Stimulated activated CD4-positive, alpha-beta T cell treated with anti-CD3 and anti-CD28 coated beads, Interleukin-1b, Interleukin-23, amount 100 ng/mL, for 1 hour (primary cell): ENCODE measurements at places on chromosomes 5 and 9.

GRCh38 chr5:134503088-134503936 lies 22.2 kb upstream of the JADE2 start:
- peak; percentile 20 for DNase-seq

DNA sequence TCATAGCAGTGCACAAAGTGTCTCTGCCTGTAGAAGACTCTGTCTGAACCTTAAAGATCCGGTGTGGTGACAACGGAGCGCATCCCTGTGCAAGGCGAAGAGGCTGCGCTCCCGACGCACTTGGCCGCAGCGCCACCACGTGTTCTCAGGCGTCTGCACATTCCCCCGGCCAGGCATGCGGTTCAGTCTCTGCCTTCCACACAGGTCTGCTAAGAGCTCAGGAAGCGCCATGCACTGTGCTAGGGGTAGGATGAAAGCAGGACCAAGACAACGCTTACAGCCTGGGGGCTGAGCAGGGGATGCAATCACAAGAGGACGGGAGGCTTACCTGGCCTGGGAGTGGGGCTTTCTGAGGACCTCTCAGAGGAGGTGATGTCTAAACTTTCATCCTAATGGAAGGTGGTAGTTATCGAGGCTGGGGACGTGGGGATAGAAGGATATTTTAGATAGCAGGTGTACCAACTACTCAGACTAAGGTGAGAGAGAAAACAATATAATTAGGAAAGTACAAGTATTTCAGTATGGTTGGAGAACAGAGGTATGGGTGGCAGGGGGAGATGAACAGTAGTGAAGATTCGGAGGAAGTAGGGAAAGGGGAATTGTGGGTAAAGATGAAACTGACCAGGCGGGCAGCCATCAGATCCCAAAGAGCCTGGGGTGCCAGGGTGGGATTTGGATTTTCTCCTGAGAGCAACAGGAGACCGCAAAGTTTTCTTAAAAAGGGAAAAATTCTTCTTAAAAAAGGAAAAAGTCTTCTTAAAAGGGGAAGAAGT lies 13.3 kb downstream of the CAPSL start:
- DNase-seq = peak; percentile 59

GRCh38 chr5:31047621-31048020 lies 145.9 kb upstream of the CDH6 start:
- DNase-seq = no peak

DNA sequence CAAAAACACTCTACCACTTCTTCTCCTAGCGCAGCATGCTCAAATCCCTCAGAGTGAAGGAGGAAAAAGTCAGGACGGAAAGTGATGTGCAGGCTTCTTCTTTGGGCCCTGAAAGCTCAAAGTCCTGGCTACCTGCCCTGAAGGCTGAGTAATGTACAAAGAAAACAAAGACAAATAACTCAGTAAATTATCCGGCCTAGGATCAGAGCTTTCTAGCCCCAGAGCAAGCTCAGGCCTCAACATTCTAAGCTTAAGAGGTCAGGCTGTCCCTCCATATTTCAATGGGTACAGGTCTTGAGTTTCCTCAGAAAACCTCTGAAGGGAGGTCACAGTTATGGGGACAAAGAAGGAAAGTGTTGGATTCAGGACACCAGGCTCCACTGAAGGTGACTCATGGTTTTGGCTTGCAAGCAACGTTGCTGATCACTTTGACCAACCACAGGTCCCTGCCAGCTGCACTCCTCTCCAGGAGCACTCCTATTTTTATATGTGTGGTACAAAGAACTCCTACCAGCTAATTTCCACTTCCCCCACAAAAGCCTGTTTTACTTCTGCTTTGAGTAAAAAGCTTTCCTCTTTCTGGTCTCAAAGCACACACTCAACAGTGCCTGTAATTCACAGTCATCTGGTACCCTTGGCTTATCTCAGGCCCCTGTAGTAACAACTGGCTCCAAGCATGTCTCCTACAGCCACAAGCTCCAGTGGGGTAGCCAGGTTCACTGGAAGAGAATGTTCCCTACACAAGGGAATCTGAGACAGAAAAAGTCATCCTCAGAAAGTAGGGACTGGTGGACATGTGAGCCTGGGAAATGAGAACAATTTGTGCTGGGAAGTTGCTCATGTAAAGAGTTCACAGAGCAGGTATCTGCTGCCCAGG lies 115.7 kb downstream of the UGCG start:
- no peak for DNase-seq

- DNase-seq = no peak
These were observed 11.5 kb downstream of the FSD1L start for GRCh38 chr9:105459336-105459735.

GRCh38 chr5:1474183-1474839 lies 29.1 kb upstream of the SLC6A3 start:
- no peak for DNase-seq

DNA sequence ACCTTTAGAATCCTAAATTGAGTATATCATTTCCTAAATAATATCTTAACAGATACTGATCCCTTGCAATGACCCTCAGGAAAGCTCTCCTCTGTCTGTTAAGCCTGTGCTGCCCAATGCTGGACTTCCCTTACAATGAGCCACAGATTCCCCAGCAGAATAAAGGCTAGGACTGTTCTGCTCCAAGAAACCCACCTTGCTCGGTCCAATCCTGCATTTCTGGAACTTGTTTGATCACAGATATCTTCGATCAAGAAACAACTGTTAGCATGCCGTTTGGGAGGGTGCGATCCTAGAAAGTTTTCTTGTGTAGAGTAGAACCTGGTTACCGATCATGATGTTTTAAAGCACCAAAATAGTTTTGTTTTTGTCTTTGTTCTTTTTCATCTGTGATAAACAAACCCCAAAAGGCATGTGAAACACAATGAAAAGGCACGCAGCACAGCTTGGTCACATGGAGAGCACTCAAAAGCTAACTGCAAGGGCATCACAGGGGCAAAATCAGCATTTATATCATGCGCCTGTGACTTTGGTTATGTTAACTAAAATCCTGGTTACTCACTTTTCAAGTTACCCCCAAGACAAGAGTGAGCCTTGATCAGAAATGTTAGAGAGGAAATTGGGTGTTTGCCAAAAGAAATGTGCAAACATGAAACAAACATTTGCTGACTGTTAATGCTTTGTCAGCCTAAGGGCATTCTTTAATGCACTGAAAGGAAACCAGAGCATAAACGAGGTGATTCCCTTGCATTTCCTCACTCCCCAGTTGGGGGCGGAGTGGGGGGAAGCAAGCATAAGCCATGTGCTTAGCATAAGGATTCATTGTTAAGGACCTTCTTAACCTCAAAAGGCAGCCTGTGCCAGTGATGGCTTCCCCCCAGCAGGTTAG lies 61.9 kb upstream of the ADAMTS16 start:
- no peak for DNase-seq

DNA sequence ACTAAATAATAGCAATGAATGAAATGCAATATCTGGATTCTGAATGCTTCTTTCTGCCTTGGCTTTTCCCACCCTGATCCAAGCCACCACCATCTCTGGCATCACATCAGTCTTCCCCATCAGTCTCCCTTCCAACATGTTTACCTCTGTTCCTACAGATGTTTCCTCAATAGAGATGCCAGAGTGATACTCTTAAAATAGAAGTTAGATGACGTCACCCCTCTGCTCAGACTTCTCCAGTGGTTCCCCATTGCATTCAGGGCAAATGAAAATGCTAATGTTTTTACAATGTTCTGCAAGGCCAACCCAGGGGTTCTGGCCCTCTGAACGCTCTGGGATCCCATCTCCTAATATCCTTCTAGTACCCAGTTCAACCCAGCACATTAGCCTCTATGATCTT lies 305.8 kb downstream of the TRIM32 start:
- no peak for DNase-seq

DNA sequence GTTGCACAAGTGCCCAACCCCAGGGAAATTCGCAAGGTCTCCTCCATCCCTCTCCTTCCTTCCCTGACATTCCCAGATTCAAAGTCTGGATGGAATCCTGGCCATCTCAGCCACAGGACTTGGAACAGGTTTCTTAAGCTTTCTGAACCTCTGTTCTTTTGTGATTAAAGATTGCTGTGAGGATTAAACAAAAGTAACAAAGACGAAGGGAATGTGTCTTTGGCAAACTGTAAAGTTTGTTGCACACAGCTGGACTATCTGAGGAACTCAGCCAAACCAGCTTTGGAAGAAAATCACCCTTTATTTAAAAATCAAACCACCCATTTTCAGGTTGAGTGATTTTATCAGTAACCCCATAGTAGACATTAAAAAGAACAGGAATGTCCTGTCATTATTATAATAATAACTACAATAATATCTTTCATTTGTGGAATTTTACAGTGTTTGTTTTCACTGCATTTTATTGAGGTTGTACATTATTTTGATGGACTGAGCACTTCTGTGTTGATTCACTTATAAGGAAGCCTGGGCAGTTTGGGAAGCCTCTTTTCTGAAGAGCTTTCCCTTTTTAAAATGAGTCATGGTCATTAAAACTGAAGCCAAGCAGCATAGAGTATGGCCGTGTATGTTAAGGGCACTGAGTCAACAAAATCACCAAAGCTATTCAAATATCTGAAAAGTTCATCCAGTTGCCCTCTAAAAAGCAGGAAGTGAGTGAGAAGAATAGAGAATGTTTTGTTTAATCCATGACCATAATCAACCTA lies 310.2 kb downstream of the AGTPBP1 start:
- no peak for DNase-seq

- DNase-seq = no peak
These were observed 42.9 kb downstream of the LURAP1L start for GRCh38 chr9:12817702-12818101.

- no peak for DNase-seq
These were observed 210.8 kb downstream of the TSSK1B start for GRCh38 chr5:113223831-113224604.

GRCh38 chr5:145943674-145944121 lies 7.3 kb downstream of the SH3RF2 start:
- DNase-seq = no peak

- DNase-seq = no peak
These were observed 102.8 kb downstream of the KCTD16 start for GRCh38 chr5:144273232-144274027.

- DNase-seq = no peak
These were observed 38.8 kb upstream of the GLRX start for GRCh38 chr5:95861221-95861863.

DNA sequence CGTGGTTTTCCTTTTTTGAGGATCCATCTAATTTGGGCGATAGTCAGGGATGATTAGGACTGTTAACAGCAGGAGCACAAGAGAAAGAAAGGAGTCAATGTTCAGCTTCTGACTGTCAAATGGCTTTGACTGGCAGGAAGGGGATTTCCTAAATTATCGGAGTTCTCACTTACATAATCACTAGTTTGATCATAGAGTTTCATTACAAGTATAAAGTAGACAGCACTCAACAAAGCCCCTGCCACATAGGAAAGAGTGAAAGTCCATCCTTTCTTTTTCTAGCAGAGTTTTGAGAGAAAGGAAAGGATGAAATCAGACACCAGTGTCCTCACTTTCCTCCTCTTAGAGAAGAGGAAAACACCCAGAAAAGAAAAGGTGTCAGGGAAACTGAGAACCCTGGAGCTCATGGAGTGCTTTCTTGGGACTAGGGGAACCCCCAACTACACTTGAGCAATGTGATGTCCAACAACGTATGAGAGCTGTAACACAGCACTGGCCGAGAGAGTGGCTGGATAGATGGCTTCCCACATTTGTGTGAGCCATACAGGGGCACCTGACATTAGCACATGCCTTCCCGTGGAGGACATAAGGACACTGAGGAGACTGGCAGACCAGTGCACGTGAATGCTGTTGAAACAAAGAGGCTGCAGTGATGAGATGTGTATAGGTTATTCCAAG lies 26.0 kb upstream of the LPAR1 start:
- no peak for DNase-seq

GRCh38 chr9:128006332-128006996 lies 25.7 kb upstream of the EEIG1 start:
- DNase-seq = no peak

DNA sequence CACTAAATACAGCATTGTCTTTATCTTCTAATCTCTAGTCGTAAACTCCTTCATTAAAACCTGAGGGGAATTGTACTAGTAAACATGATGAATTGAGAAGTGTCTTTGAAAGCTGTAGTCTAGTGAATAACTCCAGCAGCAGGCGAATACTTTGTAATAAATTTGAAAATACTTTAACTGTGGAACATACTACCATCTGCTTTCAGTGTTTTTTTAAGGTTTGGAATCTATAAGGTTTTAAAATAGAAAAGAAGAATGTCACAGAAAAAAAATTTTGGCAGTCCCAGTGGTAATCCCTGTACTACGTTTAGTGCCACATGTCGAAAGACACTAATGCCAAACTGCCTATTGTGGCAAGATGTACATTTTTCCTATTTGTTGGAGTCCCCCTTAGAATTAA lies 379.0 kb upstream of the NUDT12 start:
- no peak for DNase-seq

DNA sequence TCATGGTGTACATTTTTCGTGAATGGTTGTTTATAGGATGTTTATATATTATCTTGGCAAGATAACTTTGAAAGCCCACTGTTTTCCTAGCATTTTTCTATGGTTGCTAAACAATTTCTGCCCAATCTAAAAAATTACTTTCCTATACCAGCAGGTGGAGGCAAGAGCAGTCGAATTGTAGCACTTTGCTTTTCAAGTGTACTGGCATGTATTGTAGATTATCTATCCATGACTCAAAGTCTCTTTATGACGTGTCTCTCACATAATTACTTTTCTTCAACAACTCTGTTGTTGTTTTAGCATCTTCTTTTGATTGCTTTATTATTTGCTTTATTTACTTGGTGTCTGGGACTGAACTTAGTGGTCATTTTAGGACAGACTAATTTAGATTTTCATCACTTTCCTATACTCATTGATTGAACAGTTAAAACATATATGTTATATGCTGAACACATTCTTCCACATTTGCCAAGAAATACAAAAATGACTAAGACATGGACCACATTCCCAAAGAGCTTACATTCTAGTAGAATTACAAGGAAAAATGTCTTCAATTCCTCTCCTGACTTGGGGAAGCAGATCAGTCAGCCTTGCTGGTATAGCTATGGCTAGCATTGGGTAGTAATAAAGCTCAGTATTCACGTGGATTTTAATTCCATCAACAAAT lies 20.7 kb downstream of the NLN start:
- no peak for DNase-seq

GRCh38 chr5:170429014-170429413 lies 39.8 kb upstream of the KCNMB1 start:
- no peak for DNase-seq

DNA sequence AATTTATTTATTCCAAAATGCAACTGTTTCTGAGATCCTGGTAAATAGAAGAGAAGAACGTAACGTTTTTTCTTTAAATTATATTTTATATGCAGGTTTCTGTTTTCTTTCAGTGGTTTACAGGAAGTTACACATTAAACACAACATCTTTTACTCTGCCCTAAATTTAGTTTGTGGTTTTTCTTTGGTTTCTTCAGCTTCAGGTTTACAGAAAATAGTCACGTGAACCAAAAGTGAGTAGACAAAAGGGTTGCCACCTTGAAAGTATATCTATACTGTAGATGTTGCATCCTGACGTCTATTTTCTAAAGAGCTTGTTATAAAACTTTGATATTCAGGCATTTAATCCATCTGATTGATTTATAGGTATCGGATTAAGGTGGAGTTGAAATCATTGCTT lies 1236.6 kb downstream of the MAT2B start:
- DNase-seq = no peak

DNA sequence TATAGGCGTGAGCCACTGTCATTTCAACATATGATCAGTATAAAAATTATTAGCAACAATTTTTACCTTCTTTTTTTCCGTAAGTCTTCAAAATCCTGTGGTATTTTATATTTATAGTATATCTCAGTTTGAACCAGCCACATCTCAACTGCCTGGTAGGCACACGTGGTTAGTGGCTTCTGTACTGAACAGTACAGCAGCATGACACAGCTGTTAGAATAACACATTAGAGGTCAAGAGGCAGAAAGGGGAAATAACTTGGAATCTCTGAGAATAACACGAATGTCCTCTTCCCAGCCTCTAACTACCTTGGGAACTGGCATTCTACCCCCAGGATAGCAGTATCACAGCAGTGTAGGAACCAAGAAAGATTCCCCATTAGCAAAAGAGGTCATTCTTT lies 108.5 kb upstream of the IQGAP2 start:
- DNase-seq = no peak
